ENCODE measurements at places on chromosomes 3 and 15.

GRCh38 chr15:39669661-39670060, 88.8 kb downstream of the THBS1 start:
- DNase-seq, result no peak

GRCh38 chr15:33458421-33458820, 147.7 kb downstream of the RYR3 start:
- DNase-seq, result no peak

- no peak for DNase-seq
These were observed 846 bp upstream of the POLG start for GRCh38 chr15:89335298-89336041.

DNA sequence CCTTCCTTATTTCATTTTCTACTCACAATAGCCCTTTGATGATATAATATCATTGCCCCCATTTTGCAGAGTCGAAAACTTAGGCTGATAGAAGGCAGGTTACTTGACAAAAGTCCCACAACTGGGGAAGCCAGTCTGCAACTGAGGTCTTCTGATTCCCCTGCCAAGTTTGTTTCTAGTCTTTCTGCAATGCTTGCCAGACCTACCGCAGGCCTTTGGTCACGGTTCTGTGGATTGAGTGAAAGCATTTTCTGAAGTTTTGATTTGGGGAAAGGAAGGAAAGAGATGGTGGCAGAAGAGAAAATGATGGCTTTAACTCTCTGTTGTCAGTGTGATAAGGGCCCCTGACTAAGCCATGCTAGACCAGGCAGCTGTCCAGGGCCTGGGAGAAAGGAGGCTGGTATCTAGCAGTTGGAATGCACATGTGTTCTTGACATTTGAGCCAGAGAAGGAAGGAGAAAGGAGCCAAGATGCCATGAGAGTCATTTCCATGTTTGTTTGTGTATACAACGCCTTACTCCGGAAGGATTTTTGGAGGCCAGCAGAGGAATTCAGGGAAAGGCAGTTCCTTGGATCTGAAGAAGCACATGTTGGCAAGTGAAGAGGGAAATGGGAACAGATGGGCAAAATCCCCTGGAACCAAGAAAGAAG, 29.9 kb downstream of the FAH start:
- peak; percentile 74 for DNase-seq

- no peak for DNase-seq
These were observed 23.1 kb upstream of the TXNRD3 start for GRCh38 chr3:126677862-126678503.

DNA sequence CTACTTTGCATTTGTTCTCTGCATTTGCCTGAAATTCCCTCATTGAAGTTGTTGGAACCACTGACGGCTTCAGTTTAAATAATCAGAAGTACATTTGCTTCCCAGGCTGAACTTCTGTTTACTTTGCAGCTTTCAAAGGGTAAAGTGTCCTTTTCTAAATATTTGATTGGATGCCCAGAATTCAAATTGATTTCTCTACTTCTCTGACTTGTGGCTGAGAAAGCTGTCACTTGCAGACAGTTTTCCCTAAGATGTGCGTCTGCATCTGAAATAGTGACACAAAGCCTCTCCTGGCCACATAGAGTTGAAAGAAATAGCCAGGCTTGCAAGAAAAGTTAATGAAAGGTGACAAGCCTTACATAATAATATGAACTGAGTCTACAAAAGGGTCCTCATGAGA, 299.6 kb downstream of the THSD4 start:
- no peak for DNase-seq

- DNase-seq, result no peak
These were observed 181.1 kb downstream of the GBE1 start for GRCh38 chr3:81580355-81580754.

- DNase-seq, result no peak
These were observed 13.1 kb downstream of the WDR82 start for GRCh38 chr3:52265387-52265786.

- no peak for DNase-seq
These were observed 161.2 kb upstream of the ABI3BP start for GRCh38 chr3:101154401-101154800.

DNA sequence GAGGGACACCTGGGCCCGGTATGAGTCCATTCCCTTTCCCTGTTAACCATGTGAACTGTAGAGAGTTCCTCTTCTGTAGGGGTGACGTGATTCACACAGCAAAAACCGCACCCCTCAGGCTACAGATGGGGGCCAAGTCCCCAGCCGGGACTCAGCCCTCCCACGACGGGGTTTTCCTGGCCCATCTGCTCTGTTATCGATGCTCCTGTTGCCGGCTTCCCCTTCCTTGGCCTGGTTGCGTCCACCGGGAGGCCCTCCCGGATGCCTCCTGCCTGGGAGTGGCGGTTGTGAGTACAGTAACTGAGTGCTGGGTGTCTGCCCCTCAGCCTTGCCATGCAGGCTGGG, 817 bp upstream of the PLXNA1 start:
- peak; percentile 73 for DNase-seq

- DNase-seq, result no peak
These were observed 34.2 kb upstream of the B3GNT5 start for GRCh38 chr3:183218826-183219225.

DNA sequence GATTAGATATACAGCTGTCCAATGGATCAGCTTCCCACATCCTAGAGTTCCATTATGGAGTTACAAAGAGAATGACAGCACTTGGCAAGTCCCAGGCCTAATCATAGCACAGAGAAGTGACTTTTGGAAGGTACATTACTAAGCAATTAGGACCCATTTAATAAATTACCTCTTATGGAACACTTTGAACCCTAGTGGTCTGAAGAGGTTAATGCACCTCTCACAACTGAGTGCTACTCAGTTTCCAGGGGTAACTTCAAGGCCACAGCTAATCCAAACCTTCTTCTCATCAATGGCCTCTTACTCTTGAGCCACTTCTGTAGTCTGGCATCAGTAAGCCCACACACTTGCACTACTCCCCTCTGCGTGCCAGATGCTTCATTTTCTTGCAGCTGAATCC, 34.9 kb upstream of the MEIS2 start:
- DNase-seq, result no peak

DNA sequence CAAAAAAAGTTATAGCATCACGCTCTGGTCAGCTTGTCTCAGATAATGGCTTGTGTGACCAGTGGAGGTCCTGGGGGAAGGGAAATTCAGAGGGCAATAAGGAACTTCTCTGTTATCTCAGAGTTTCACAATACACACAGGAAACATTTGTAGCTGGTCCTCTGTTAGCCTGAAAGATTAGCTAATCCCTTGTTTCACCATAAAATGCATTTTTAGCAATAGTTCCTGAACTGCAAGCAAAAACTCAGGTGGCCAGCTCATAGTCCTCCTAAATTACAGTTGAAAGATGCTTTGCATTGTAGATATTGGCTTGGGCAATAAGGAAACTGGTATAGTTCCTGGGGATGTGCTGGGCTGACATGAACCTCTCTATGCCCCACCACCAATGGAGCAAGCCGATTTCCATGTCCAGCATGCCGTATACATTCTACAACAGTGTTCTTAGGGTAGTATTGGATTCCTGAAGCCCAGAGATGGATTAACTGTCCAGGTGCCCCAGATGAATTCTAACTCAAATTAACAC, 141.5 kb upstream of the TBL1XR1 start:
- peak; percentile 54 for DNase-seq

- DNase-seq, result no peak
These were observed 40.2 kb upstream of the C15orf61 start for GRCh38 chr15:67480741-67481140.

GRCh38 chr15:55282284-55282833, 7.3 kb downstream of the RAB27A start:
- DNase-seq, result peak; percentile 80

DNA sequence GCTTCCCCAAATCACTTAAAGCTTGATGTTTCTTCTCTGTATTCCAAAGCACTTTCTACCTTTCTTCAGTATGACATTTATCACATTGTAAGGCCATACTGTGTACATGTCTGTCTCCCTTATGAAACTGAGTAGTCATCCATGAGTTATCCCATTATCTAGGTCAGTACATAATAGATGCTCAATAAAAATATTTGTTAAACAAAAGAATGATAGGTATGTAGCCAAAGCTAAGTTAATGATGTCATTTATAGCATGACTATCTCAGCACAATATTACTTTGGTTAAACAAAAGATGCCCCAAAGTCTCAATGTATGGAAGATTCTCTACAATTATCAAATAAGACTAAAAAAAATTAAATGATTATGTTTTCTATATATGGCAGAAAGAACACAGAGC, 3.1 kb upstream of the TMCO5A start:
- no peak for DNase-seq

- no peak for DNase-seq
These were observed 528.9 kb downstream of the IGSF11 start for GRCh38 chr3:118505784-118506183.

DNA sequence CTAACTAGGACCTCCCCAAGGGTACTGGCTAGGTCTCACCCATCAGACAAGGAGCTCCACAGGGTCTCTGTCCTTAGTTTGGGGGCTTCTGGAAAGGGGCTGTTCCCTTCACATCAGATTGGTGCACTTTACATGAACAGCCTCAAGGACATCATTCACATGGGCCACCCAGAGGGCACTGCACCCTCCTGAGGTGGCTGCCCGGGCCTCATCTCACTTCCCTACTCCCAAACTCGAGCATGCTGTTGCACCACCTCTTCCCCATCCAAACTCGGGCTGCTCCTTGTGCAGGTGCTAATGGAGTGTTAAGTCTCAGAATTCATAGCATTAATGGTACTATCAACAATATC, 48.1 kb downstream of the RAB11A start:
- DNase-seq, result no peak

DNA sequence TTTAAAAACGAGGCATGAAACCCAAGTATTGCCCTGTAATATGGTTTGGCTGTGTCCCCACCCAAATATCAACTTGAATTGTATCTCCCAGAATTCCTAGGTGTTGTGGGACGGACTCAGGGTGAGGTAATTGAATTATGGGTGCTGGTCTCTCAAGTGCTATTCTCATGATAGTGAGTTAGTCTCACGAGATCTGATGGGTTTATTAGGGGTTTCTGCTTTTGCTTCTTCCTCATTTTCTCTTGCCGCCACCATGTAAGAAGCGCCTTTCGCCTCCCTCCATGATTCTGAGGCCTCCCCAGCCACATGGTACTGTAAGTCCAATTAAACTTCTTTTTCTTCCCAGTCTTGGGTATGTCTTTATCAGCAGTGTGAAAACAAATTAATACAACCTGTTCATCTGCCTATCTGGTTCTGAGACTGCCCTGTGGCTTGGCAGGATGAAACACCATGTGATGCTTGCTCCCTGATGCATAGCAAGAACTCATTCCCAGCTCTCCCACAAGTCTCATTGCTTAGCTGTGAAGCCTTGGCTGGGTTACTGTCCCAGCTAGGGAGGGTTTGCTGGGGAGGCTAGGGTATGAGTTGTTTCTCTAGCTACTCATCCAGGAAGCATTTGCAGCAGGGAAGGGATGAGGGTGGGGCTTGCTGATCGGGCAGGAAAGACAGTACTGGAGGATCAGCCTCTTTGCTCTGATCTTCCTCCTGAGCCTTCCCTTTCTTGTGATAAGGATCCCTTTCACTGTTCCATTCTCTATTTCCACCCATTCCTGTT, 3.7 kb upstream of the SQOR start:
- DNase-seq, result peak; percentile 98

DNA sequence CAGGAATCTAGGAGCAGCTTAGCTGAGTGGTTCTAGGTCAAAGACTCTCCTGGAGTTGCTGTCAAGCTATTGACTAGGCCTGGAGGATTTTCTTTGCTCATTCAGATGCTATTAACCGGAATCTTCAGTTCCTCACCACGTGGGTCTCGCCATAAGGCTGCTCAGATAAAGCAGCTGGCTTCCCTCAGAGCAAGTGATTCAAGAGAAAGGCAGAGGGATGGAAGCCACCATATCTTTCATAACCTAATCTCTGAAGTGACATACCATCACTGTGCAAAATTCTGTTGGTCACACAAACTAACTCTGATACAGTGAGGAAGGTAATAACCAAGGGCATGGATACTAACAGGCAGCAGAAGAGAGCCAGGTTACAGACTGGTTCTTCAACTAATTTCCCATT, 72.7 kb upstream of the FLNB start:
- DNase-seq, result no peak

- DNase-seq, result peak; percentile 78
These were observed 91.5 kb upstream of the CHD2 start for GRCh38 chr15:92808598-92809063.

DNA sequence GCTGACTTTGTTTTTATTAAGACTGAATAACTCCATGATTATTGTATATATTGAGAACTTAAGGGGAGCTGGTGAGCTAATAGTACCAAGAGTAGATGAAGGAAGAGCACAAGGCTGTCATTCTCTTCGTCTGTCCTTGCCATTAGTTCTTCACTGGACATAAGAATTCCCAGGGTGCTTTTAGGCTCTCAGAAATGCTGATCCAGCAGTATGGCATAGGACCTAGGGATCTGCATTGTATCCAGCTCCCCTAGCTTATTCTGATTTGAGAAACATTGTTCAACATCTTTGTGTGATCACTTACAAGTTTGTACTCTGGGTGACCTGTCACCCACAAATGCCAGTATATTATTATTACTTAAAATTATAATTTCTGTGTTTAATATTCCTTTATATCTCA, 47.6 kb downstream of the CEP63 start:
- DNase-seq, result no peak

- peak; percentile 17 for DNase-seq
These were observed 21.7 kb downstream of the CSNK1G1 start for GRCh38 chr15:64333986-64334929.

DNA sequence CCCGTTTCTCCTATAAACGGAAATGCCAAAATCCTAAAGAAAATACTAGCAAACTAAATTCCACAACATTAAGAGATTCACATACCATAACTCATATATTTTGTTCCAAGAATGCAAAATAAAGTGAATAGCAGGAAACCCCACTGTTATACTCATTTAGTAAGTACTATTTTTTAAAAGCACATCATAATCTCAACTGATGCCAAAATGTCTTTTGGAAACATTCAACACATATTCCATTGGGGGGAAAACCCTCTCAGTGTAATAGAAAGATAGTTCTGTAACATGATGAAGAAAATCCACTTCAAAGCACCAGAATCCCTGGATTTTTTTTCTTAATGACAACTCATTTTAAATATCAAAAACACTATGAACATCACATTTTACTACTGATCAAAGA, 93.0 kb upstream of the EIF1B start:
- DNase-seq, result no peak

- peak; percentile 50 for DNase-seq
These were observed 10.3 kb downstream of the TRAK1 start for GRCh38 chr3:42101481-42101880.

- DNase-seq, result no peak
These were observed 4.8 kb downstream of the SACM1L start for GRCh38 chr3:45693941-45694521.

- DNase-seq, result peak; percentile 87
These were observed 109.7 kb upstream of the GADL1 start for GRCh38 chr3:31004025-31004678.

DNA sequence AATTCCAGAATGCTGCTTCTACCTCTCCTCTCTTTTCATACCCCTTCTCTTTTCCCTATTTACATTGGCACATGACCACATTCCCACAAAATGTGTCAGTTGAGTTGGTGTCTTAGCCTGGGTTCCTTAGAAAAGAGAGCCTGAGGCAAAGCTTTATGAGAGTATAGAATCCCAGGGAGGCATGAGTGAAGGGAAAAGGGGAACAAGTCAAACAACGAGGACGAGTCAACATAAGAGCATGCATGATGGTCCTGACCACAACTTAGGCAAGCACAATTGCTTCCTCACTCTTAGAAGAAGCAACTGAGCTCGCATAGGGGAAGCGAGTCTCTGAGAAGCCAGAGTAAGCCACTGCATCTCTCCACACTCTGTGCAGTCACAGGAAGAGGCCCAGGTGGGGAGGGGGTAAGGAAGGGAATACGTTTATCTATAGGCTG, 15.4 kb upstream of the ZNF774 start:
- DNase-seq, result peak; percentile 53

Measured in fibroblast of mammary gland (primary cell).